ENCODE measurements at places on chromosomes 16 and 17.

DNA sequence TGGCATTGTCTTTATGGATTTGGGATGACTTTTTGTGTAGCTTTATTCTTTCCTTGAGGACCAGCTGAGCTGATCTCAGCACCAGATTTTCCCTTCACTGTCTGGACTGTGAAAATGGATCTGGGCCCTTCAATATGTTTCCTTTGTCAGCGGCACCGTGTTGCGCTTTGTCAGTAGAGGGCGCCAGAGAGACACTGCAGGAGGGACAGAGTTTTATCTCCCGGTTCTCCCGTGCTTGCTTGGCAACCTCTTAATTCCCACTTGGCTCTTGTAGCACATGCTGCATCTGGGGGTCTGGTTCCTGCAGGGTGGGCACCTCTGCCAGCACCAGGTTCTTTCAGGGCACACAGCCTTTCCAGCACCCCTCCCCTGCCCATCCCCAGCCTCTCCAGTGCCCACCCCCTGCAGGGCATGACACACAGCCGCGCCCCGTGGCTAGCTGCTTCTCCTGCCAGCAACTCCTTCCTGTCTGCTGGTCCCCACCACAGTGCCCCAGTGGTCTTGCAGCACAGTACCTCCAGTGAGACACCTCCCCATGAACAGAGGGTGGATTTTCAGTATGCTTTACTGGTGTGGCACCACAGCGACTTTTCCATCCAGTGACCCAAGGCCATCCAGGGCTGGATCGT is 19.6 kb downstream of the OR1D5 start:
- no peak for DNase-seq

GRCh38 chr16:83310816-83311215 is 497.0 kb upstream of the HSBP1 start:
- DNase-seq = no peak

DNA sequence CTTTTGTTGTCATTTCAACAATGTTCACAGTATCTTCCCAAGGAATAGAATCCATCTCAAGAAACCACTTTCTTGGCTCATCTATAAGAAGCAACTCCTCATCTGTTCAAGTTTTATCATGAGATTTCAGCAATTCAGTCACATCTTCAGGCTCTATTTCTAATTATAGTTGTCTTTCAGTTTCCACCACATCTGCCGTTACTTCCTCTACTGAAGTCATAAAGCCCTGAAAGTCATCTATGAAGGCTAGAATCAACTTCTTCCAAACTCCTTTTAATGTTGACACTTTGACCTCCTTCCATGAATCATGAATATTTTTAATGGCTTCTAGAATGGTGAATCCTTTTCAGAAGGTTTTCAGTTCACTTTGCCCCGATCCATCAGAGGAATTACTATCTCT is 102.1 kb downstream of the CDH13 start:
- no peak for DNase-seq

- DNase-seq = no peak
Observed at GRCh38 chr17:9239246-9239792, 218.0 kb downstream of the NTN1 start.

DNA sequence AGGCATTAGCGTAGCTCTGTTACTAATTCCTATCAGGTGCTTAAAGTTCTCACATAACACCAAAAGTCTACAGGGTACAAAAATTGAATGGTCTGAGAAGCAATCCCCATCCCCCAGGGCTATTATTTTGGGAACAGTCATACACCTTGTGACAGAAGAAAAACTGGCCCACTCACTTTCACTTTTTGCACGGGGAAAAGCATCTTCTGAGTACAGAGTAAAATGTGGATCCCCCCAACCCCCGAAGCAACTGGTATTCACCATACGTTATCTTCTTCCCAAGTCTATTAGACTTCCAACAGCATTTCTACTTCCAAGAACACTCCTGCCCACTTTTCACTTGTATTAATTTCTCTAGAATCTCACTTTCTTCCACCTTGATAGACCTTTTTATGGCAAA is 11.8 kb downstream of the GGA3 start:
- DNase-seq = no peak

DNA sequence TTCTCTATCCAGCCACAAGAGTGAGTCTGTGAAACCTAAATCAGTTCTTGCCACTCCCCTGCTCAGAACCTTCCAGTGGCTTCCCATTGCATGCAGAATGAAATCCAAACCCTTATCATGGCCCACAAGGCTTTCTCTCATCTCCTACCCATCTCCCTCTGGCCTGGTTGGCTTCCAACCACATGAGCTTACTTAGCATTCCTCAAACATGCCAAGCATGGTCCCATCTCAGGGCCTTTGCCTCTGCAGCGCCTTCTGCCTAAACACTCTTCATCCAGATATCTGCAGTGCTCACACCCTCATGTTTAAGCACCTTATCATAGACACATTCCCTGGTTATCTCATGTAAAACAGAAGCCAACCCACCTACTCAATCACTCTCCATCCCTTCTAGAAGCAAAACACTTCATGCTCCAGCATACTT is 15.5 kb downstream of the TK2 start:
- no peak for DNase-seq

DNA sequence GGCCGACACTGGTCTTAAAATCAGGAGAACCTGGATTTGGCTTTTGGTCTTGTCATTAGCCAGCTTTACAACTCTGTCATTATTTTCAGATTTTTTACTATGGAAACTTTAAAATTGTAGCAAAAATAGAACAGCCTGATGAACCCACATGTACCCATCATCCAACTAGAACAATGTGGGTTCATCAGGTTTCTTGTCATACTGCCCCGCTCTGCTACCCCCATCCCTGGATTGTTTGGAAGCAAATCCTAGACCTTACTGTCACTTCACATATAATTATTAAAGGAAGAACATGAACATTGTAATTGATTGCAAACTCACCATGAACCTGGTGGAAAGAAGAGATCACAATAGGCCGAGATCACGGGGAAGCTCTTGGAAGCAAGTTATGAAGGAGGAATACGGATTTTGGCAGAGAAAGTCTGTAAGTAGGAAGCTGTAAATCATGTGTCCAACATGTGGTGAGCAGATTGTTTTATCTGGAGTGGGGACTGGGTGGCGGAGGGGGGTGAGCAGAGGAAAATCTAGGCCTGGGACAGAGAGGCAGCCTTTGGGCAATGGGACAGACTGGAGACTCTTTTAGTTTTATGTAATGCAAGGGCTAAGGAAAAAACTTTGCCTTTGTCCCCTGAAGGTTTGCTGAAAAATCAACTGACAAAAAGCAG is 67.0 kb downstream of the PITPNC1 start:
- DNase-seq = no peak

GRCh38 chr17:75361996-75362395 is 43.5 kb downstream of the GRB2 start:
- no peak for DNase-seq

DNA sequence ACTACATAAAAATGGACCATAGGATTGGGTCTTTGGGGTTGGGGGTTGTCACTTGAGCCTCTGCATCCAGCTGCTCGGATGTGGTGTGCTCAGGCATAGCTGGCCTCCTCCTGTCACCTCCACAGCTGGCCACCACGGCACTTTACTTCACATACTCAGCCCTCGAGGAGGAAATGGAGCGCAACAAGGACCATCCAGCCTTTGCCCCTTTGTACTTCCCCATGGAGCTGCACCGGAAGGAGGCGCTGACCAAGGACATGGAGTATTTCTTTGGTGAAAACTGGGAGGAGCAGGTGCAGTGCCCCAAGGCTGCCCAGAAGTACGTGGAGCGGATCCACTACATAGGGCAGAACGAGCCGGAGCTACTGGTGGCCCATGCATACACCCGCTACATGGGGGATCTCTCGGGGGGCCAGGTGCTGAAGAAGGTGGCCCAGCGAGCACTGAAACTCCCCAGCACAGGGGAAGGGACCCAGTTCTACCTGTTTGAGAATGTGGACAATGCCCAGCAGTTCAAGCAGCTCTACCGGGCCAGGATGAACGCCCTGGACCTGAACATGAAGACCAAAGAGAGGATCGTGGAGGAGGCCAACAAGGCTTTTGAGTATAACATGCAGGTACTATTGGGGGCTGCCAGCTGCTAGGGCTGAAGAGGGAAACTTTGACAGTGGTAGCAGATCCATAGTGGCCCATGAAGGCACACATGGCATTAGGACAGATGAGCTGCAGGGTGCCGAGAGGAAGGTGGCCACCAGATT is 30.8 kb downstream of the CDIP1 start:
- no peak for DNase-seq

DNA sequence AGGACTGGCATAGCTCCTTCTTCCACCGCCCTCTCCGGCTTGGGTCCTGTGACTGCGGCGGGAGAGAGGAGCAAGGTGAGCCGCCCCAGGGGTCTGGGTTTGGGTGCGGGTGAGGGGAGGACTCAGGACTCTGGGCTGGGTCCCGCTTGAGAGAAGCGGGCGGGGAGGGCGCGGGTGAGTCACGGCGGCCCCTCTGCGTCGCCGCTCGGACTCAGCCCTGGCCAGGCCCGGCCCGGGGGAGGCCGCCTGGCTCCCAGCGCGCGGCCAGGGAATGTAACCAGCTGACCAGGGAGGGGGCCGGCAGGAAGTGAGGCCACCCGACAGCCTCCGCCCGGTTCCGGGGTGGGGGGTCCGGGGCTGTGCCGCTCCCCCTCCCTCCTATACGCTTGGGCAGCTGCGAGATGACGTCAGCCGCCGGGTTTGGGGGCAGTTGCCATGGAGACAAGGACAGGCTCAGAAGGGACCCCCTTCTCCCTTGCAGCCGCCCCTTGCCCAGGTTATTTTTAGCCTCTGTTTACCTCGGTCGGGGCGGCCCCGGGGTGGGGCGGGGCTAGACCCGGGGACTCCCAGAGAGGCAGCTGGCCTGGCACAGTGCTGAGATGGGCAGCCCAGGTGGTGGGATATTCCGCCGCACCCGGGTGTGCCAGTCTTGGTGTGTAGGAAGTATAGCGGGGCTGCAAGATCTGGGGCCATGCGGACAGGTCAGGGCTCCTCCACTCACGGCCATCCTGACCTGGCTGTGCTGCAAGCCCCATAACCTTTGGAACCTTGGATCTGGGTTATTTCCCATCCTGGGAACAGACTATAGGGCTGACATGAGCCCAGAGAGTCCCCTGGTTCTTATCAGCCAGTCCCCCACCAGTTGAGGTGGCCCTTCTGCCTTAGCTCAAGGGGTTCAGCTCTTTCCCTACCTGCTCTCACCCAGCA is 1.6 kb downstream of the RIPOR1 start:
- no peak for DNase-seq

- DNase-seq = no peak
Observed at GRCh38 chr17:50064253-50065001, 8.5 kb downstream of the ITGA3 start.

DNA sequence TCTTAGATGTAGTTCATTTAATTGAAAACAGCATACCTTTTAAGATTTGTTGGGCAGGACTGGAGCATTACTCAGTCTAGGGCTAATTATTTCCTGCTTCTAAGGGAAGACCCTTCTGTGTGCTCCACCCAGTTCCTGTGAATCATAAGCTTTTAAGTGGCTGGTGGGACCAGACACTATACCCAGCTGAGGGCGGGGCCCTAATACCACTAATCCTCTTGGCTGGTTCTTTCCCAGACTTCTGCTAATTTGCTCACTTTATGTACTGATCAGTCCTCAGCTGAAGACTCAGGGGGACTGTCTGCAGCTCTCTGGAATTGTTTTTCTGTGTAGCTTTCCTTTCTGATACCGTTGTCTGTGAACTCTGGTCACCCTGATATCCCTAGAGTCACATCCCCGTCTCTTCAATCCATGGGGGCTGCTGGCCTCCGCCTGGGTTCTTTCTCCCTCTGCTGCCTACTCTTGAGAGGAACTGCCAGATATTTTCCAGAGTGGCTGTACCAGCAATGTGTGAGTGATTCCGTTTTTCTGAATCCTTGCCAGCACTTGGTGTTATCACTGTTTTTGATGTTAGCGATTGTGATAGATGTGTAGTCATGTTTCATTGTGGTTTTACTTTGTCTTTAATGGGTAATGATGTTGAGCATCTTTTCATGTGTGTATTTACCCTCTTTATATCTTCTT is 35.1 kb downstream of the MFSD11 start:
- DNase-seq = peak; percentile 13

- DNase-seq = no peak
Observed at GRCh38 chr17:32314636-32315035, 27.3 kb downstream of the C17orf75 start.

- DNase-seq = no peak
Observed at GRCh38 chr16:89063768-89064320, 29.8 kb upstream of the ACSF3 start.

- DNase-seq = no peak
Observed at GRCh38 chr17:62745806-62746205, 62.3 kb downstream of the MARCHF10 start.

- no peak for DNase-seq
Observed at GRCh38 chr16:64982581-64982980, 139.3 kb downstream of the CDH11 start.

DNA sequence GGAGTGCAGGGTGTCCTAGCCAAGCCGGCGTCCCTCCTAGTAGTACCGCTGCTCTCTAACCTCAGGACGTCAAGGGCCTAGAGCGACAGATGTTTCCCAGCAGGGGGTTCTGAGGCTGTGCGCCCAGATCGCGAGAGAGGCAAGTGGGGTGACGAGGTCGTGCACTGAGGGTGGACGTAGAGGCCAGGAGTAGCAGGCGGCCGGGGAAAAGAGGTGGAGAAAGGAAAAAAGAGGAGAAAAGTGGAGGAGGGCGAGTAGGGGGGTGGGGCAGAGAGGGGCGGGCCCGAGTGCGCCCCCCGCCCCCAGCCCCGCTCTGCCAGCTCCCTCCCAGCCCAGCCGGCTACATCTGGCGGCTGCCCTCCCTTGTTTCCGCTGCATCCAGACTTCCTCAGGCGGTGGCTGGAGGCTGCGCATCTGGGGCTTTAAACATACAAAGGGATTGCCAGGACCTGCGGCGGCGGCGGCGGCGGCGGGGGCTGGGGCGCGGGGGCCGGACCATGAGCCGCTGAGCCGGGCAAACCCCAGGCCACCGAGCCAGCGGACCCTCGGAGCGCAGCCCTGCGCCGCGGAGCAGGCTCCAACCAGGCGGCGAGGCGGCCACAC is at the start of gene MMP2:
MMP2 (plus strand) TSS at position 372 of the 603 bp plus-strand sequence. CDS start 282 bp downstream, outside the sequence.
- no peak for DNase-seq

- no peak for DNase-seq
Observed at GRCh38 chr17:39607851-39608130, at the start of gene NEUROD2. Gene NEUROD2, minus strand, starts transcription at chr17:39607920. Its CDS starts 1,321 bp downstream, at chr17:39606599.

DNA sequence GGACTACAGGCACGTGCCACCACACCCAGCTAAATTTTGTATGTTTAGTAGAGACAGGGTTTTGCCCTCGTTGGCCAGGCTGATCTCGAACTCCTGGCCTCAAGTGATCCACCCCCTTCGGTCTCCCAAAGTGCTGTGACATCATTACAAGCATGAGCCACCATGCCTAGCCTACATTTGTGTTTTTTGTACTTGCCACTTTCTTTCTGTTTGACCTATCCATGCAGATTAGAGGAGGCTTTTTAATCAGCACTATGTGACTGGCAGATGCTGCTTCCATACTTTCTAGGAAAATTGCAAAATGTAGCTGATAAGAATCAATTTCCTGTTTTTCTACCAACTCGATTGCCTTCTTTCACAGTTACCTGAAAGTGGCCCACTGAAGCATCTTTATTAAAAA is 57.3 kb downstream of the B9D1 start:
- no peak for DNase-seq

- DNase-seq = no peak
Observed at GRCh38 chr16:28820016-28820415, 2.8 kb upstream of the ATXN2L start.

DNA sequence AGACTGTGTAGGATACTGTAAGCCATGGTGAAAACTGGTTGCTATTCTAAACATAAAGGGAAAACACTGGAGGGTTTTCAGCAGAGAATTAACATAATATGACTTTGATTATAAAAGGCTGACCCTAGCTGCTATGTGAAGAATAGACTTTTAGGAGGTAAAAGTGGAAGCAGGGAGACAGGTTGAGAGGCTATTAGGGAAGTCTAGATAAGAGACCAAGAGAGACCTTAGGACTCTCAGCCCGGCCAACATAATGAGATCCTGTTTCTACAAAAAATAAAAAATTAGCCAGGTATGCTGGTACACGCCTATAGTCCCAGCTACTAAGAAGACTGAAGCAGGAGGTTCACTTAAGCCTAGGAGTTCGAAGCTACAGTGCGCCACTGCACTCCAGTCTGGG is 393.2 kb upstream of the PMFBP1 start:
- no peak for DNase-seq
